ENCODE measurements at places on chromosomes 2 and 18.

- DNase-seq: peak; percentile 42
Measured at GRCh38 chr18:22324191-22325131, 93.3 kb downstream of the CTAGE1 start.

DNA sequence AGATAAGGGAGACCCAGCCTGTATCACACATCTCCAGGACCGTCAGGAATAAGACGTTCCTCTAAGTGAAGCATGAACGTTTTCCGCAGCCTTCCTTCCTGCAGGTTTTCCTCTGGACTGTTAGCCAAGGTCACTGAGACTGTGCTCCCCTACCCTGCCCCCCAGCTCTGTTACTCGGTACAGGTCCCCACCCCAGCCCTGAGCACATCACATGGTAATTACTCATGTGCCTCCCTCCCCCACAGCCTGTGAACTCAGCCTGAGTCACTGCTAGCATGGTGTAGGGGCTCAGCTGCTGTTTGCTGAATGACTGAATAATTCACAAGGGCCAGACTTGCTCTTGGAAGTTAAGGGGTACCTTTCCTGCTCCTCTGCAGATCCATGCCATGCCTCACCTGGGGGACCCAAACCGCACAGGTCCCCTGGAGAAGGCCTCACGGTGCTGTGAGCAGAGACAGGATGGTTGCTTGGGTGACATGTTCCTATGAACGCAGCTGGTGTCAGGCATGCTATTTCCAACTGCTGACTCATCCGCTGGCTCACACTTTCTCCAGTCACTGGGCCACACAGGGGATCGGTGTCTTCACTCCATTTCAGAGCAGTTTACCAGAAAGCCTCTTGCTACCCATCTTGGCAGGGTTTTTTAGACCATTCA is 88.2 kb downstream of the PLB1 start:
- DNase-seq: peak; percentile 96

- DNase-seq: no peak
Measured at GRCh38 chr2:196440413-196440812, 199.1 kb upstream of the CCDC150 start.

- DNase-seq: no peak
Measured at GRCh38 chr2:57878171-57878865, 168.3 kb upstream of the VRK2 start.

DNA sequence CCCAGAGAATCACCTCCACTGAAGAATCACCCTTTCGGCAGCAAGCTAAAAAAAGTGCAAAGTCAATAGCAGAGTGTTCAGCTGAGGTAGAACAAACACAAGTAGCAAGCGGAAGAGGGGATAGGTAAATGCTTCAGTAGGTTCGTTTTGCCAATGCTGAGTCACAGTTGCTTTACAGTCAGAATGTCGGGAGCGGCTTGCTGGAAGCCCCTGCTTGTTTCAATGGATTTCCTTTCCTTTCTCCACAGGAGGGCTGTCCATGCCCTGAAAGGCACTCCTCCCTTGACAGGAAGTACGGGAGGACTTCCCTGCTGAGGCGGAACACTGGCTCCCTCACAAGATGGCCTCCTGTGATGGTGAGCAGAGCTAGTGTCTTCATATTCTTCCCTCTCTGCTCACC is 146.2 kb upstream of the LYPD1 start:
- no peak for DNase-seq

DNA sequence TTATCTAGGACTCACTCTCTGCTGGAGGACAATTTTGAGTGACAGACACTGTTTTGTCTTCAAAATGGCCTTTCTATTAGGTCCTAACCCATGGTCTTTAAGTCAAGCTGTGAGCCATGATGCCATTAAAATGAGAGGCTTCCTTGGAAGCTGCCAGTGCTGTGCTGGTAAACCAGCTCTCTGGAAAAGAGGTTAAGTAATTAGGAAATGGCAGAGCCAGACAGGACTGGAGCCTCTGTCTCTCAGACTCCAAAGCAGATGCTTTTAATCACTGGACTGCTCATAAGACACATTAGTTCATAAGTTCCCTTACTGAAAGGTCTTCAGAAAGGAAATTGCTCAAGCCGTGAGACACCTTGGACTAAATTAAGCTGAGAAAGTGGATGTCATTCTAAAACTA is 25.8 kb upstream of the LHCGR start:
- DNase-seq: no peak
